A375 (cell line): ENCODE measurements at places on chromosomes 16 and 17. TPM values are rescaled to one million over a fixed set of nuclear protein-coding genes. Genes with fewer than 3 reads are reported as not detected.

HOXB9 gene
- total RNA-seq: 22.0 and 22.8 TPM in 2 replicates

TUBB3 gene
- total RNA-seq: 283 and 284 TPM in 2 replicates

MPO gene
- not detected in 2 replicates for total RNA-seq

MT1G gene
- total RNA-seq: not detected in 2 replicates

PRR15L gene
- total RNA-seq: not detected in 2 replicates
